ENCODE measurements at places on chromosomes 6 and 20.

- peak; percentile 88 for DNase-seq
Measured at GRCh38 chr6:134240665-134241431, 77.1 kb downstream of the SGK1 start.

GRCh38 chr6:85449388-85449817 lies 480 bp upstream of the NT5E start:
- DNase-seq: peak; percentile 41

DNA sequence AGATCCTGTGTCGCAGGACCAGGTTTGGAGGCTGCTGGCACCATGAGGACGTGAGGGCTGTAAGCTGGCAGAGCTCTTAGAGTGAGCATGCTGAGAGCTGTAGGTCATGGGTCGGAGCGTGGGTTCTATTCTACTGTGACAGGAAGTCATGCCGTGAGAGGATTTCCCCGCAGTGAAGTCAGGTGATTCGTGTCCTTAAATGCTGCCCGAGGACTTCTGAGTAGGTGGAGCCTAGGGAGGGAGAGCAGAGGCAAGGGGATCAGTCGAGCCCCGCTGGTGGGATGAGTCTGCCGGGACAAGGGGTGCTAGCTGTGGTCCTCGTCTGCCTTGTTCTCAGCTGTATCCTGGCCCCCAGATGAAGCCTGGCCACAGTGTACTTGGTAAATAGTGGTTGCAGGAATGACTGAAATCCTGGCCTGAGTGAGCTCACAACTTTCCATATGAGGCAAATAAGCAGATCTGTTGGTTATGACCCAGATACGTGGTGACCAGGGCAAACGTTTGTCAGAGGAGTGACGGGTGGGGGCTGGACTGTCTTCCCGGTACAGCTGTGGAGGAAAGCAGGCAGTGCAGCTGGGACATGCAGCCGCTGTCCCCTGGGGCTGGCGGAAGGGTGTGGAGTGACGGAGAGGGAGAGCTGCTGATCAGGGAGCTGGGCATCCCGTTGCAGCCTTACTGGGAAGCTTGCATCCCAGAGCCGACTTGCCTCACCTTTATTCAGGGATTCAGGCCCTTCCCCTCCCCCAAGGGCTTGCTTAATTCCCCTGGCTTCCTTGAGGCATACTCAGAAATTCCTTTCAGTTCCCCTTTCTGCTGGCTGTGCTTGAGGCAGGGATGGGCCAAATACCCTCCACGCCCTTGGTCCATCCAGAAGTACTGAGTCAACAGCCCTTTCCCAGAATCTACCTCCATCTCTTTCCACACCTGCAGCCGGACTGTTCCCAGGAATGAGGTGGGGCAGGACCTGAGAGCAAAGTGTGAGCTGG lies 250.9 kb upstream of the RREB1 start:
- peak; percentile 46 for DNase-seq

- no peak for DNase-seq
Measured at GRCh38 chr6:134057478-134057877, 5.1 kb upstream of the SLC2A12 start.

GRCh38 chr6:117494694-117495318 lies 12.3 kb downstream of the DCBLD1 start:
- DNase-seq: no peak

- no peak for DNase-seq
Measured at GRCh38 chr6:74065705-74066104, 369.7 kb downstream of the CD109 start.

GRCh38 chr6:36578431-36578830 lies 15.7 kb upstream of the SRSF3 start:
- no peak for DNase-seq

- DNase-seq: no peak
Measured at GRCh38 chr6:161115468-161115867, 123.9 kb downstream of the MAP3K4 start.

- DNase-seq: no peak
Measured at GRCh38 chr20:32040142-32040953, 11.7 kb upstream of the HCK start.

- no peak for DNase-seq
Measured at GRCh38 chr6:99821164-99821563, 172.9 kb downstream of the MCHR2 start.

DNA sequence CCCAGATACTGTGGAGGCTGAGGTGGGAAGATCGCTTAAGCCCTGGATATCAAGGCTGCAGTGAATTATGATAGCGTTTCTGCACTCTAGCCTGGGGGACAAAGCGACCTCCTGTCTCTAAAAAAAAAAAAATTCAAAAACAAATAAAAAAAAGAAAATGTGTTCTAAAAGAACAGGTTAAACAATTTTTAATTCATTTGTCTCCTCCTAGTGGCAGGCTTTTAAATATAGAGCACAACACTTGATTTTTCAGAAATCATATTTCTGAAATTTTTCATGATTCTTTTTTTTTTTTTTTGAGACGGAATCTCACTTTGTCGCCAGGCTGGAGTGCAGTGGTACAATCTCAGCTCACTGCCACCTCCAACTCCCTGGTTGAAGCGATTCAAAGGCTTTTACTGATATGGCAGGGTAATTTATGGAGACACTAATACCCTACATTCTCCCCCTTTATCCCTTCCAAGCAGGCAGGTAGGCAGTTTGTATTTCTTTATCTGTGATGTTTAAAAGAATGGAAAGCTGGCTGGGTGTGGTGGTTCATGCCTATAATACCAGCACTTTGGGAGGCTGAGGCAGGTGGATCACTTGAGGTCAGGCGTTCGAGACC lies 8.7 kb upstream of the GTF3C6 start:
- no peak for DNase-seq

DNA sequence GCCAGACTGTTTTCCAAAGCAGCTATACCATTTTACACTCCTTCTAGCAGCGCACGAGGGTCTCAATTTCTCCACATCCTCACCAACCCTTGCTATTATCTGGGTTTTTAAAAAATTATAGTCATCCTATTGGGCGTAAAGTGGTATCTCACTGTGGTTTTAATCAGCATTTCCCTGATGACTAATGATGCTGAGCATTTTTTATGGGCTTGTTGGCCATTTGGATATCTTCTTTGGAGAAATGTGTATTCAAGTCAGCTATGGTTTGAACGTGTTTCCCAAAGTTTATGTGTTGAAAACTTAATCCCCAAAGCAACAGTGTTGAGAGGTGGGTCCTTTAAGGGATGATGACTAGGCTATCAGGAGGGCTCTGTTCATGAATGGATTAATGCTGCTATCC lies 6.7 kb downstream of the MCUR1 start:
- no peak for DNase-seq

DNA sequence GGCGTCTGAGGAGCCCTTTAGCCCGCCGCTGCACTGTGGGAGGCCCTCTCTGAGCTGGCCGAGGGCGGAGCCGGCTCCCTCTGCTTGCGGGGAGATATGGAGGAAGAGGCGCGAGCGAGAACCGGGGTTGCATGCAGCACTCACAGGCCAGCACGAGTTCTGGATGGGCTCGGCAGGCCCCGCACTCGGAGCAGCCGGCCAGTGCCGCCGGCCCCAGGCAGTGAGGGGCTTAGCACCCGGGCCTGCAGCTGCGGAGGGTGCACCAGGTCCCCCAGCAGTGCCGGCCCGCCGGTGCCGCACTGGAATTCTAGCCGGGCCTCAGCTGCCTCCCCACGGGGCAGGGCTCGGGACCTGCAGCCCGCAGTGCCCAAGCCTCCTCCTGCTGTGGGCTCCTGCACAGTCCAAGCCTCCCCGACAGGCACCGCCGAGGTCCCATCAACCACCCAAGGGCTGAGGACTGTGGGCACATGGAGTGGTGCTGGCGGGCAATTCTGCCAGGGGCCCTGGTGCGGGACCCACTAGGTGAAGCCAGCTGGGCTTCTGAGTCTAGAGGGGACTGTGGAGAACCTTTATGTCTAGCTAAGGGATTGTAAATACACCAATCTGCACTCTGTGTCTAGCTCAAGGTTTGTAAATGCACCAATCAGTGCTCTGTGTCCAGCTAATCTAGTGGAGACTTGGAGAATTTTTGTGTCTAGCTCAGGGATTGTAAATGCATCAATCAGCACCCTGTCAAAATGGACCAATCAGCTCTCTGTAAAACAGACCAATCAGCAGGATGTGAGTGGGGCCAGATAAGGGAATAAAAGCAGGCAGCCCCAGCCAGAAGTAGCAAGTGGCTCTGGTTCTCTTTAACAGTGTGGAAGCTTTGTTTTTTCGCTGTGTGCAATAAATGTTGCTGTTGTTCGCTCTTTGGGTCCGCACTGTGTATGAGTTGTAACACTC lies 329.7 kb upstream of the JARID2 start:
- no peak for DNase-seq

DNA sequence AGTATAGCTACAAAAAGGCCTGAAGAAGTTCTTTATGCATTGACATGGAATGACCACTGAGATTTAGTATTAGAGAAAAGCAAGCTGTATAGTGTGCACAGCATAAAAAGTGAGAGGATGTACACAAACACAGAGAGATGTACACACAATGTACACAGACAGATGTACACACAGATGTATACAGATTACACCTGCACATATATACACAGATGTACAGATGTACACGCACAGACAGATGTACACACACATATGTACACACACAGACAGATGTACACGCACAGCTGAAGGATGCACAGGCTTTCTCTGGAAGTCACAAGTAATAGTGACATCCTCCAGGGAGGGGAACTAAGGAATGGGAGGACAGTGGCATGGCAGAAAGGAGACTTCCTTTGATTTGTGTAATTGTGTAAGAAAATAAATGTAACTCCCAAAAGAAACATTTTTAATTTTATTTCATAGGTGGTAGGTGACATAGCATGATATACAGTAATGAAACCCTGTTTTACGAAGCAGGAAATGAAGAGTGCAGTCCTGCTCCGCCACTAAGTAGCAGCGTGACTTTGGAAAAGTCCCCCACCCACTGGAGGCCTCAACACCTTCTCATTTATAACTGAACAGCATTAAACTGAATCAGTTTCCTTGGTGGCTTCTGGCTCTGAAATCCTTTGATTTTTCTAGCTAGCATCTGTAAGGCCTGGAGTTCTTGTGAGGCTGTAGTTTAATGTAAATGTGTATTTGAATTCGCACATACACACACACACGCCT lies 14.1 kb downstream of the NFATC2 start:
- peak; percentile 50 for DNase-seq

- peak; percentile 39 for DNase-seq
Measured at GRCh38 chr6:89433252-89434149, 549 bp downstream of the ANKRD6 start.

DNA sequence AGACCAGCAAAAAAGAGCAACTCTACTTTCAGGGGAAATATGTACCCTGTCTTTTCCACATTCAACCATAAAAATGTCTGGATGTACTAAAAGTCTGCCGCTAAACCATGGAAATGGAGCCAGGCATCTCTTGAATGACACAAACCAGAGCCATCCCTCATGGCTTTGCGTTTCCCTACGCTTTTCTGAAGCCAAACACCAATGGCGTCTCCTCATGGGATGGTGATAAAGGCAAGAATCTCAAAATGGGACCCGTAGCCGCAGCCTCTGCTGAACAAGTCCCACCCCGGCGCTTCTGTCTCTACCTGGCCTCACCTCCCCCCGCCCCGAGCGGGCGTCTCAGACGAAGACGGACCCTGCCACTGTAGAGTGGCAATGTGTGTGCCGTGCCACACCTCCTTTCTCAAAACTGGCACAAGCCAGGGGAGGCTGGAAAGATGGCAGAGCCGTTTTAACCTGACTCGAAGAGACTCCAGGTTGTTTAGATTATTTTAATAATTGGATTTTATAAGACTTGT lies 80.3 kb upstream of the AFDN start:
- no peak for DNase-seq

GRCh38 chr20:24273251-24273650 lies 196.2 kb upstream of the SYNDIG1 start:
- no peak for DNase-seq

DNA sequence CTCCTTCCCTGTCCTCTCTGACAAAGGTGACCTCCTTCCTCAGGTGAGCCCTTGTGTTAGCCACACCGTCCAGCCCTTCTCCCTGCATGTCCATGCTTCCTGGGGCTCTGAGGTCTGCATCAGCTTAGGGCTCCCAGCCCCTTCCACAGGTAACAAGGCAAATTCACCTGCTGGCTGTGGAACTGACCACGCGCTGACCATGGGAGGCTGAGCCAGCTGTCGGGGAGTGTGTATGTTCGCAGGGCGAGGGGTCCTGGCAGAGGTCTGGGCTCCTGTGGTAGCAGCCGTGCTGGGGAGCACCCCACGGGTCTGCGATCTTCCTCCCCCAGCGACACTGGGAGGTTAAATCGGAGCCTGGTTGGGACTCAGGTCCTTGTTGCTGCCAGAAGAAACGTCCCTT lies 136.7 kb downstream of the PHACTR3 start:
- DNase-seq: no peak

DNA sequence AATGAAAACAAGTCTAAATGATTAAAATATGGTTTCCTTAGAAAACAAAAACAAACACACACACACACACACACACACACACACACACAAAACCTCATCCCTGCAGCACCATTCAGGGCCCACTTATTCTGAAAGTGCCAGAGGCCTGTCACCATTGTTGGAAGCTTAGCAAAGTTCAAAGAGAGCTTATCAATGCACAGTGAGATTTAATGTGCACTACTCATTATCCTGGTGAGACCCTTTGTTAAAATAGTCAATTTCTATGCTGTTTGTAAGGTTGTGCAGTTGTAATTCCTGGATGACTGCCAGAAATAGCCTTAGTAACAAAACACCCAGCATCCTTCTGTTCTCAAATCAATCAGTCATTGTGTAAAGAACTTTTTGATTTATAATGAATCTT lies 482.9 kb downstream of the GRIK2 start:
- no peak for DNase-seq

GRCh38 chr20:2921506-2921905 lies 48.2 kb downstream of the PTPRA start:
- no peak for DNase-seq

GRCh38 chr6:135851442-135852271 lies at the start of gene PDE7B:
PDE7B (plus strand) TSS chr6:135851701.
- peak; percentile 48 for DNase-seq

DNA sequence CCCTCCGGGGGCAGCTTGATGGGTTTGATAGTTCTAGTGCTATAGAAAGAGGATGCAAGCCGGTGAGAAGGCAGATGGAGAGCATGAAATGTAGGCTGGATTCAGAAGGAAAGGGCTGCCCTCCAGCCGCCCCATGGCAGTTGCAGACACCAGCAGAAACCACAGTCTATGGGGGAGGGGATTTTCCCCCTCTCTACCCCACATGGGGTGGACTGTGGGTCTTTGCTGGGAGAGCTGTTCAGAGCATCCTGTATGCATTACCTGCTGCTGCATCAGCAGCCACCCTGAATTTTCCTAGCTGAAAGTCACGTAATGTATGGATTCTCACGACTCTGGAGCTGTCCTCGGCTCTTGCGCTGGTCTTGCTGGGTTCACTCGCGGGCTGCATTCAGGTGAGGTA lies 48.8 kb upstream of the CST5 start:
- DNase-seq: no peak

GRCh38 chr6:160978141-160978901 lies 13.2 kb upstream of the MAP3K4 start:
- DNase-seq: no peak

GRCh38 chr6:86193821-86194220 lies 551.1 kb upstream of the SYNCRIP start:
- no peak for DNase-seq

DNA sequence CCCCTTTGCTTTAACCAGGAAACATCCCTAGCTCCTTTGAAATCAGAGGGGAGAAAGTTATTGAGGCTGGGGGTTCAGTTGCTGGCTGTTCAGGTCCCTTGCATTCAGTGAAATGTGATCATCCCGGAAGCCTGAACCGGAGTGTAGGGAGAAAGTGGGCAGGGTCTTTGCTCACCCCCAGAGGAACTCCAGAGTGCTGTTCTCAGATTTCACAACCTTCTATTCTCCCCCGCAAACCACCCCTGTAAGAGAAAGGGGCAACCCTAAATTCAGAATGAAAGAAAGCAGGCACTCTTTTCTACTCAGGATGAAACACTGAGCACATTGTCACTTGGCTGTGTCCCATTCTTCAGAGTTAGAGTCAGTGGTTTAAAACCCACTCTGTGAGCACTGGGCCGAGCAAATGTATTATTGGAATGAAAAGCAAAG lies 139.8 kb downstream of the KHDC1L start:
- DNase-seq: no peak

All from CD4-positive, alpha-beta T cell treated with Interleukin-17A for 4 hours (primary cell).